Fibroblast of lung (primary cell): ENCODE measurements at places on chromosomes 7 and 10.
A peak's percentile ranks its signal among the peaks of the same experiment; 100 is the strongest.

- no peak for DNase-seq
- no peaks in the 10 kb centered on the region for H3K4me1 ChIP-seq
- H3K27ac ChIP-seq: no peak overlapping the region
These were observed 64.1 kb downstream of the TMEM168 start for GRCh38 chr7:112726076-112726475.

DNA sequence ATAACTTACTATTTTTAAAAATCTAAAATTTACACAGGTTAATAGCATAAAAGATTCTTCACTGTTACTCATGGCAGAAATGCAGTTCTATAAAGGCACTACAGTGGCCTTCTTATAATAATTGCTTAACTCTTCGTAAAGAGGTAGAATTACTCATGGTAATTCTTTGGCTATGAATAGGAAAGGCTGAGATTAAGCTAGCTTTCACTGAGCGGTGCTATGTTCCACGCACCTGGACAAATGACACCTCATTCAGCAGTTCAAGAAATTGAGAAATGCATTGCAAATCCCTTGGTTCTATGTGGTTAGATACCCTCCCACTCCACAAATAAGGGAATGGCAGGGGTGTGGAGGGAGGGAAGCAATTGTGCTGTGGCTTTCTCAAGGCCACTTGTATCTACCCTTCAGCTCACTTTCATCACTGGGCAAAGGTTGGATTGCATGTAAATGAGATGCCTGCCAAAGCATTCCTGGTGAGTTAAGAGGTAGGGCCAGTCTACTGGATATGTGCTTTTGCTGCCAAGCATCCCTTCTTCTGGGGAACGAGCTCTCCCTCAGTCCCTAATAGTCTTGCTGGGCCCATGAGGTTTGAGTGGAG is 210.9 kb downstream of the TEX36 start:
- no peaks in the 10 kb centered on the region for H3K27me3 ChIP-seq
- H3K36me3 ChIP-seq: no peaks in the 10 kb centered on the region
- no peak overlapping the region for H3K27ac ChIP-seq
- H3K4me3 ChIP-seq: no peak overlapping the region

DNA sequence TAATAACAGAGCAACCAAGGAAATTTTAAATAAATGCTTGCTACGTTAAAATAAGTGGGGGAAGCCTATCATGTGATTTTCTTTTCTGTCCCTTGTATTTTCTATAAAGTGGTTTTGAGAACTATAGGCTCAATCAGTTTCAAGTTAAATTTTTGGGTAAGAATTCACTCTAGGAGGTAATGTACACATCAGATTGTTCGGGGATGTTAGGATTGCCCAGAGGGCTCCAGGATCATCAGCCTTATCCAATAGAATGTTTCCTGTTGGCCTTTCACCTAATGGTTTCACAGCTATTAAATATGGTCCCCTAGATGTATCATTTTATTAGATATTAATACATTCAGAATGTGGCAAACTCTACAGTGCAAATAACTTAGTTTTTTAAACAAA is 438.4 kb upstream of the NPVF start:
- H3K36me3 ChIP-seq: no peaks in the 10 kb centered on the region
- DNase-seq: no peak
- no peak overlapping the region for H3K4me3 ChIP-seq
- no peak overlapping the region for H3K27ac ChIP-seq
- no peaks in the 10 kb centered on the region for H3K4me1 ChIP-seq

- no peak overlapping the region for H3K27ac ChIP-seq
- DNase-seq: peak; percentile 46
- no peaks in the 10 kb centered on the region for H3K27me3 ChIP-seq
- H3K4me1 ChIP-seq: no peaks in the 10 kb centered on the region
- no peaks in the 10 kb centered on the region for H3K36me3 ChIP-seq
These were observed 66.4 kb upstream of the ANK3 start for GRCh38 chr10:60456053-60456452.

DNA sequence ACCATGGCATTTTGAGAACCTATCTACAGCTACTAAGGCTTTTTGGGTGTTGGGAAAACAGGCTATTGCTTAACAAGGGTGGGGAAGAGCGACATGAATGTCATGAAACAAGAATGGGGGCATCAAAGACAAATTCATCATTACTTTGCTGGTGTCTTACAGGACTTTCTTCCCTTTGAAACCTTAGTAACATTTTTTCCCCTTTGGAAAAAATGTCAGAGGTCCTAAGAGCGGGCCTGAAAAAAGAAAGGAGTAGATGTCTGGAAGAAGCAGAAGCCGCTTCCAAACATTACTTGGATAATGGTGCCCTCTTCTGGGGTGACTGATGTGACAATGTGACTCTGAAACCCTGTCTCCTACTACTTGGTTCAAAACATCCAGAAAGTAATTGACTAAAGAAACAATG is 3.8 kb upstream of the DDX50 start:
- DNase-seq: peak; percentile 66
- H3K36me3 ChIP-seq: no peaks in the 10 kb centered on the region
- no peak overlapping the region for H3K4me3 ChIP-seq
- H3K27me3 ChIP-seq: no peaks in the 10 kb centered on the region
- H3K27ac ChIP-seq: no peak overlapping the region
- H3K4me1 ChIP-seq: no peaks in the 10 kb centered on the region

GRCh38 chr7:159218607-159219006 is 73.9 kb upstream of the VIPR2 start:
- H3K4me1 ChIP-seq: no peaks in the 10 kb centered on the region
- no peak overlapping the region for H3K4me3 ChIP-seq
- no peaks in the 10 kb centered on the region for H3K36me3 ChIP-seq

- no peaks in the 10 kb centered on the region for H3K36me3 ChIP-seq
- no peak overlapping the region for H3K27ac ChIP-seq
These were observed 19.8 kb downstream of the TSPAN13 start for GRCh38 chr7:16773326-16773725.

GRCh38 chr7:38975944-38976392 is 1.7 kb upstream of the POU6F2 start:
- no peaks in the 10 kb centered on the region for H3K36me3 ChIP-seq
- H3K27me3 ChIP-seq: peaks cover 8% of the 10 kb centered on the region
- H3K4me1 ChIP-seq: no peaks in the 10 kb centered on the region
- peak overlapping the region; percentile 1 for H3K4me3 ChIP-seq
- peak; percentile 0 for DNase-seq

- no peaks in the 10 kb centered on the region for H3K27me3 ChIP-seq
- DNase-seq: no peak
- no peak overlapping the region for H3K27ac ChIP-seq
- H3K4me3 ChIP-seq: no peak overlapping the region
These were observed 177.6 kb upstream of the FZD8 start for GRCh38 chr10:35819736-35820135.

DNA sequence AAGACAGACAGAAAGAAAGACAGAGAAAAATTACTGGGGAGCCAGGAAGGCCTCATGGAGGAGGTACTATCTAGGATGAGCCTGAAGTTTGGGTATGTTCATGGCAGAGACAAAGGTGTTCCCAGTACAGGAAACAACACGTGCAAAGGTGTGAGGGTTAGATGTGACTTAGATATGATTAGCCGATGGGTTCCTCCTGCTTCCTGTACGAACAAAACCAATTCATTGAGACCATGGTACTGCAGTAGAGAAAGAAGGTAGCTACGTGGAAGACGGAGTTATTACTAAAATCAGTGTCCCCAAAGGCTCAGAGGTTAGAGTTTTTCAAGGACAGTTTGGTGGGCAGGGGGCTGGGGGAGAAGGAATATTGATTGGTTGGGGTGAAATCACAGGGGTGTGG is 55.2 kb upstream of the CHST3 start:
- no peak for DNase-seq
- H3K27ac ChIP-seq: no peak overlapping the region
- H3K36me3 ChIP-seq: no peaks in the 10 kb centered on the region
- H3K27me3 ChIP-seq: peaks cover 3% of the 10 kb centered on the region

DNA sequence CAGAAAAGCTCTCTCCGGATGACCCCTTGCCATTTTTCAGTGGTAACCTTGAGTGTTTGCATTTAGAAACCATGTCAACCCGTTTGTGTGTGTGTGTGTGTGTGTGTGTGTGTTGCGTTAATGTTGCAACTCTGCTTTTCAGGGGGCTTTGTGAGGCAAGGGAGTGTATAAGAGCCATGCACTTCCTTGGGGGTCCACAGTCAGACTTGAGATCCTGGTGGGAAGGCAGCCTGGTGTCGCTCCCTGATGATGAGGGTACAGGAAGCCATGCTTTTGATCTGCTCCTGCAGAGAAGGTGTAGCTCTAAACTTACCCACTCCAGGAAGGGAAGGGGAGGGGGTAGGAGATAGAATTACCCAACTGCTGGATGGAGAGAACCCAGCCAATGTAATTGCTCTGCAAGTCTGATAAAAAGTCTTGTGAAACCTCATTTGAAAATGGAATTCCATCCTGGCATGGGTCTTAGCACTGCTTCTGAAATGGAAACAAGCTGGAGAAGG is 10.7 kb downstream of the GRK5 start:
- DNase-seq: peak; percentile 35
- peaks cover 34% of the 10 kb centered on the region for H3K4me1 ChIP-seq
- H3K27me3 ChIP-seq: no peaks in the 10 kb centered on the region
- H3K36me3 ChIP-seq: no peaks in the 10 kb centered on the region
- no peak overlapping the region for H3K4me3 ChIP-seq

DNA sequence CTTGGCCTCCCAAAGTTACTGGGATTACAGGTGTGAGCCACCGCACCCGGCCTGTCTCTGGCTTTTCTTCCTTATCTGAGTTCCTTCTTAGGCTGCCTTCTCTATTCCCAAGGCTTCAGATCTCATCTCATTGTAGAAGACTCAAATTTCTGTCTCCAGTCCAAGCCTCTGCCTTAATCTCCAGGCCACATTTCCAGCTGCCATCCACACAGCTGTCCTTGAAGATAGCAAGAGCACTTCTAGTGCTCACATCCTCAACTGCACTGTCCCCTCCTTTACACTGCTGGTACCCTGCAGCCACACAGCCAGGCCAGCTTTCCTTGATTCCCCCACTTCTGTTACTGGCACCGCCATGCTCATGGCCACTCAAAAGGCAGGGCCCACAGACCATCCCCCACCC is 35.6 kb downstream of the POLL start:
- H3K36me3 ChIP-seq: peaks cover 2% of the 10 kb centered on the region
- H3K4me1 ChIP-seq: no peaks in the 10 kb centered on the region
- no peaks in the 10 kb centered on the region for H3K27me3 ChIP-seq
- no peak overlapping the region for H3K4me3 ChIP-seq
- H3K27ac ChIP-seq: no peak overlapping the region
- DNase-seq: no peak

- no peak overlapping the region for H3K4me3 ChIP-seq
- H3K4me1 ChIP-seq: no peaks in the 10 kb centered on the region
- H3K27me3 ChIP-seq: no peaks in the 10 kb centered on the region
- no peaks in the 10 kb centered on the region for H3K36me3 ChIP-seq
These were observed 53.0 kb downstream of the CROT start for GRCh38 chr7:87398446-87398845.

DNA sequence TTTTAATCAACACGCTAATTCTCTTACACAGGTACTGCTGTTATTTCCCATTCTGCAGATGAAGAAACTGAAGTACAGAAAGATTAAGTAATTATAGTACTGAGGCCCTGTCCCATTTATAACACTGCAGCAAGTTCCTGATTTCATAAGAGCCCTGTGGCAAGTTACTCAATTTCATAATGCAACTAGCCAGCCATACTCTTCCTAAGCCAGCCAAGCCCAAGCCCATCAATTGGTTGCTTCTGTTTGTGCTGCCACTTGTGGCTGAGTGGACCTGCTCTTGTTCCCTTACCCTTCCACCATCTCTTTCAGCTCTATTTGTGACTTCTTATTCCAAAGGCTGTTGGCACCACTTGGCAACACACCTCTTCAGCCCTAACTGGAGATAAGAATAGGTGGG is 19.7 kb upstream of the PRPF18 start:
- H3K4me1 ChIP-seq: no peaks in the 10 kb centered on the region
- DNase-seq: no peak
- no peaks in the 10 kb centered on the region for H3K36me3 ChIP-seq
- H3K27me3 ChIP-seq: no peaks in the 10 kb centered on the region
- no peak overlapping the region for H3K27ac ChIP-seq

DNA sequence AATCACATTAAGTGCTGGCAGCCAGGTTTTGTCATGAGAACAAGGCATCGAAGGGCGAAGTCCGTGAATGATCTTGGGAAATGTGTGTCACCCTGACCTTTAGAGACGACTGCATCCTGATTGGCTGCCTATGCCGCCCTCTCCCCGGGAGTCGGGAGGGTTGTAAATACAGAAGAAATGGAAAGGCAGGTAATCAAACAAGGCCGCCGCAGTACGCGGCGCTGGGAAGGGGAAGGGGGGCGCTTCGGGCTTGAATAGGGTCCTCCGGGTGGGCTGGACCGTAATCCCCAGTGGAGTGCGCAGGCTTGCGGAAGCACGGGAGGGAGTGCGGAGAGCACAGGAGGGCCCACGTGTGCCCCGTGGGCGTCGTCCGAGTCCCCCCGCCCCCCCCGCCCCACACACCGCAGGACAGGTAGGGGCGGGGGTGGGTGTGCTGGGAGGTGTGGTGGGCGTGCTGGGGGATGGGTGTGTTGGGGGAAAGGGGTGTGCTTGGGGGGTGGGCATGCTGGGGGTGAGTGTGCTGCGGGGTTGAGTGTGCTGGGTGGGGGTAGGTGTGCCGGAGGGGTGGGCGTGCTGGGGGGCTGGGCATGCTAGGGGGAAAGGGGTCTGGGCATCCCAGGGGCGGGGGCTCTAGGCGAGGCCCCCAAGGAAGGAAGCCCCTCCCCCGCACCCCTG is 169.4 kb downstream of the ARHGAP12 start:
- H3K27ac ChIP-seq: peak overlapping the region; percentile 95
- DNase-seq: peak; percentile 62
- H3K4me1 ChIP-seq: peaks cover 9% of the 10 kb centered on the region
- peak overlapping the region; percentile 92 for H3K4me3 ChIP-seq
- no peaks in the 10 kb centered on the region for H3K36me3 ChIP-seq

DNA sequence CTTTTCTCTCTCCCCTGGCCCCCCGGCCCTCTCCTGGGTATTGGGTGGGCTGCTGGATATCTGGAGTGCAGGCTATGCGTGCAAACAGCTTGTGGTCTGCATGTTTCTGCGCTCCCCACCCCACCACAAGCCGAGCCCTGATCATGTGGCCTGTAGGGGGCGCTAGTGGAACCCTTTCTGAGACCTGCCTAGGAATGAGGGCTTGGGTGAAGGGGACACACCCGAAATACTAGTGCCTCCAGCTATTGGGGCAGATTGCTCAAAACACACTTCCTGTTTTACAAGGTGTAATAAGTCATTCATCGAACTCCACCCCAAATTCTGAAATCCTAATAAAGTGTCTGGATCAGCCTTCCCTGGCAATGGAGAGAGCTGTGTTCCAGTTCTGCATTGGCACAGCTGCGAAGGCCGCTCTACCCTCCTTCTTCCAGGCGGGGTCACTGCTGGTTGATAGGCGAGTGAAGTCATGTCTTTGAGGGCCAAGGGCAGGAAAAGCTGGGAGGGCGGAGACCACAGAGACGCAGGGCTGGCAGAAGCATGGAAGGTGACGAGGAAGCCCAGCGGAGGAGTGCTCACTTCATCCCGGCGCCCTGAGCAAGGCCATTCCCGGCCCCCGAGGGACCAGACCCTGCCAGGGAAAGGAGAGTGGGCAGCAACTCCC is 19.8 kb upstream of the PRRT4 start:
- H3K27me3 ChIP-seq: peaks cover 12% of the 10 kb centered on the region
- DNase-seq: no peak
- no peak overlapping the region for H3K4me3 ChIP-seq
